ENCODE measurements at places on chromosomes 2 and 18. TPM values are rescaled to one million over a fixed set of nuclear protein-coding genes. Genes with fewer than 3 reads are reported as not detected.

The LMAN2L gene
- total RNA-seq: 12.2 TPM

- no peak for DNase-seq
Observed at GRCh38 chr2:192011196-192011595, 164.3 kb upstream of the CAVIN2 start.

The FBXO48 gene
- total RNA-seq: 0.65 TPM

DNA sequence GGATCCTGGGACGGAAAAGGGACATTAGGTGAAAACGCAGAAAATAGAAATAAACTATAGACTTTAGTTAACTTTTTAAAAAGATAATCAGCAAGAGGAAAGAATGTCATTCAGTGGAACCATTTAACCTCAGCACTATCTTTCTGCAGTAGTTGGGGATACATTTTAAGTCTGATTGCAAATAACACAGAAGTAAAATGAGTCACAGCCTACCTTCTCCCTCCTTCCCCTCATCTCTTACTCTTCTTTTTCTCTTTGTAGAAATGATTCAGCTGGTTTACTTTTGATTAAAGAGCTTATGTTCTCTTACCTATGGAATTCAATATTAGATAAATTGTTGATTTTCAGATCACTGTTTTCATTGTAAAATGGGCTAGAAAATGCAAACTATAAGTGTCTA is 171.2 kb downstream of the FAM210A start:
- no peak for DNase-seq

The AFF3 gene
- 2.9 TPM for total RNA-seq

GRCh38 chr2:106735807-106736206 is 150.2 kb downstream of the ST6GAL2 start:
- no peak for DNase-seq

The BCL11A gene
- total RNA-seq: 0.28 TPM

GRCh38 chr2:85178154-85178553 is 45.0 kb downstream of the TCF7L1 start:
- DNase-seq: no peak

DNA sequence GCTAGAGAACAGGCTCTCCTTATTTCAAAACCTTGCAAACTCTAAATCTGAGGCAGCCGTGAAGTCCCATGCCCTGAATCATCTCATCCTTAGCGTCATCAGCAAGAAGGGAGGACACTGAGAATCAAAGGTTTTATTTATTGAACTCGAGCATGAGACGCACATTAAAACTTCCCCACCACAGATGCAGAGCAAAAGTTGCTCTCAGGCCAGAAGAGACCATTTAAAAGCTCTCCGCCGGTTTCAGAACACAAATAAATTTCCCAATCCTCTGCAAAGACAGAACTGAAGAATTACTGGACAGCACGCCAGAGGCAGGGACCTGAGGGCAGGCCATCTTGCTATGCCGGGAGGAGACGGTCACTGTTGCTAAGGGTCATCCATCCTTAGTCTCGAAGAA is 1.3 kb downstream of the AMMECR1L start:
- DNase-seq: no peak

Data from omental fat pad (tissue), 4 donors.